NCI-H1436 treated with DMSO at 0.1 percent for 48 hours (cell line): ENCODE measurements at places on chromosomes 1 and 21.
A peak's percentile ranks its signal among the peaks of the same experiment; 100 is the strongest.

DNA sequence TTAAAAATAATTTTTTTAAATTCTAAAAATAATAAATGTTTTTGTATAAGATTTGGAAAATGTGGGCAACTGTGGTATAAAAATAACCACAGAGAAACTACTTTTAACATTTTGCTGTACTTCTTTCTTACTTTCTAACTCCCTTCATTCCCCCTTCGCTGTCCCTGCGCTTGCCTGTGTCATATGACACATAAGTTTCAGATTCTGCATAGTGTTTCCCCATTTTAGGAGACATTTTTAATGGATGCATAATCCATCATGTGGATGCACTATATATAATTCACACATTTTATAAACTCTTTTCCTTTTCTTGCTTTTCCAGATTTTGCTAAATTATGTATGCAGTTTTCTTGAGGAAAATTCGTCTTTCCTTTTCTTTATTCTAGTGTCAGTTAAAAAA is 16.3 kb downstream of the ATG4C start:
- no peak for DNase-seq

GRCh38 chr1:198680174-198680875 is 41.5 kb downstream of the PTPRC start:
- DNase-seq = no peak

DNA sequence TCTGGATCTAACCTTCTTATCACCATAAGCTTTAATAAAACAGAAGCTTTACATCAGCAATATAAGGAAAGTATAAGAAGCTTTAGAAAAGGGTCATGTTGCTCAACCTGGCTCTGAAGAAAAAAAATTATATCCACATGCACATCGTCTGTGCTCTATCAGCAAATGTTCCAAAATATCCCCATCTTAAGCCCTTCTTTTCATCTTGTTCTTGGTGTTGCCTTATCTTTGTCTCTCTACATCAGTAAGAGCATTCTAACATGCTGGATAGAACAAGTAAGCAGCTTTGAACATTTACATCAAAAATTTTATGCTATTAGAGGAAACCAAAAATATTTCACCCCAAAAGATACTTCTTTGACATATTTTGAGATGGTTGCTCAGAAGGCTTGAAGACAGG is 157.8 kb upstream of the SNX7 start:
- no peak for DNase-seq

GRCh38 chr1:172674831-172675613 is 16.1 kb downstream of the FASLG start:
- DNase-seq = no peak

DNA sequence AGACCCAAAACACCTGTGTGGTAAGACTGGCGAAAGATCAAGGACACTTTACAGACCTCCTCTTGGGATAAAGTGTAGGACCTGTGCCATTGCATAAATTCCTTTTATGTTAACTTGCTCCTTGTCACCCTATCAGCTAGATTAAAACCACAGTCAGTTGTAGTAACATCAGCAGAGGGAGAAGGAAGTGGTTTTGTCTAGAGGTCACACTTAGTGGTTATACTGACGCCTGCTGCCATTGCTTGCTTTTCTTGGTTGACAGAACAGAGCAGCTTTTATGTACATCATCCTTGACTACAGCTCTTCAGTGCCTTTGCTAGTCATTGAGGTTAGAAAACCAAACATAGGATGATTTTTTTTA is 101.4 kb downstream of the PBX1 start:
- no peak for DNase-seq

DNA sequence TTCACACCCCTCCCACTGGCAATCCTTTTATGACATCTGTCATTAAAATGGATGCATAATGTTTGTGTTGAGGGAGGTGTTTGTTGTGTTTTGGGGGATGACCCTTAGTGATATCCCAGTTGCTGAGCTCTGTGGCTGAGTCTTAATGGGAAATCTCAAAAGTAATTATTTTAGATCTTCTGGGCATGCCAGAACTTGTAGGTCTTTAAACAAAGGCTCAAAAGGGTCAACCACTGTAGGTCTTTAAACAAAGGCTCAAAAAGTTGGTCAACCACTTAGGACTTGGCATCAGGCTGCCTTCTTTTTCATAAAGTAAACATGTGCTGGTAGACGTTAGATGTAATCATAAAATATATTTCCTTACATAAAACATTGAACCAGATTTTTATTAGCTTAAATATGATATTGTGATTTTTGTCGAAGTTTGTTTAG is 78.0 kb downstream of the CDC14A start:
- DNase-seq = no peak

- no peak for DNase-seq
These were observed 162.1 kb downstream of the PTPRU start for GRCh38 chr1:29398431-29398830.

- peak; percentile 46 for DNase-seq
These were observed 52.5 kb downstream of the DISC1 start for GRCh38 chr1:231679109-231679508.

- no peak for DNase-seq
These were observed 58.3 kb downstream of the SLC30A7 start for GRCh38 chr1:100953960-100954730.

- no peak for DNase-seq
These were observed 28.1 kb upstream of the SGIP1 start for GRCh38 chr1:66505671-66506392.
